Gastroesophageal sphincter (tissue), 4 donors: ENCODE measurements at places on chromosomes 2 and 18.

GRCh38 chr18:34738175-34738894 is 28.2 kb downstream of the DTNA start:
- H3K27me3 ChIP-seq: no peaks in the 10 kb centered on the region
- H3K27ac ChIP-seq: no peak overlapping the region
- no peaks in the 10 kb centered on the region for H3K36me3 ChIP-seq
- H3K4me3 ChIP-seq: no peak overlapping the region

DNA sequence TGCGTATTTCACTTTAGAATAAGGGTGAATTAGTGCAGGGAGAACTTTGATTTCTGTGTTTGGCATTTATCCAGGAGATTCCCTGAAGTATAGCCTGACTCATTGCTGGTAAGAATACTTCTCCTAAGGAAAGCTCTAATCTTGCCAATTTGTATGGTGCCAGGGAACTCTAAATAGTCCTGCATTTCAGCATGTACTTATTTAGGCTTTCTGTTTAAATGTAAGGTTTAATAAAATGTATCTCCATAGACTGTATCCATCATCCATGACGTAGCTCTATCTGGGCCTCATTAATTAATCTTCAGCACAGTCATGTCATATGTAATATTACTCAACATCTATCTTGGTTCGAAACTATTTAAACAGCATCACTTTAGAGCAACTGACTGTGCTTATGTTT is 127.7 kb downstream of the DOK6 start:
- H3K36me3 ChIP-seq: no peaks in the 10 kb centered on the region
- no peaks in the 10 kb centered on the region for H3K27me3 ChIP-seq
- H3K27ac ChIP-seq: no peak overlapping the region
- H3K4me1 ChIP-seq: no peaks in the 10 kb centered on the region

- H3K27ac ChIP-seq: peak overlapping the region; percentile 82
- H3K36me3 ChIP-seq: no peaks in the 10 kb centered on the region
- no peak overlapping the region for H3K4me3 ChIP-seq
- H3K4me1 ChIP-seq: peaks cover 14% of the 10 kb centered on the region
- H3K27me3 ChIP-seq: no peaks in the 10 kb centered on the region
- ATAC-seq: peak; percentile 21
Observed at GRCh38 chr18:9827793-9828505, 57.8 kb upstream of the TXNDC2 start.

- ATAC-seq: no peak
- H3K27ac ChIP-seq: no peak overlapping the region
- peaks cover 4% of the 10 kb centered on the region for H3K27me3 ChIP-seq
- H3K4me1 ChIP-seq: no peaks in the 10 kb centered on the region
- H3K36me3 ChIP-seq: no peaks in the 10 kb centered on the region
- no peak overlapping the region for H3K4me3 ChIP-seq
Observed at GRCh38 chr2:113050921-113051895, 1.5 kb downstream of the IL36B start.

- H3K27me3 ChIP-seq: no peaks in the 10 kb centered on the region
- ATAC-seq: peak; percentile 22
- H3K36me3 ChIP-seq: no peaks in the 10 kb centered on the region
- H3K27ac ChIP-seq: no peak overlapping the region
- no peak overlapping the region for H3K4me3 ChIP-seq
- no peaks in the 10 kb centered on the region for H3K4me1 ChIP-seq
Observed at GRCh38 chr2:230319211-230319862, 7.7 kb upstream of the SP140L start.

DNA sequence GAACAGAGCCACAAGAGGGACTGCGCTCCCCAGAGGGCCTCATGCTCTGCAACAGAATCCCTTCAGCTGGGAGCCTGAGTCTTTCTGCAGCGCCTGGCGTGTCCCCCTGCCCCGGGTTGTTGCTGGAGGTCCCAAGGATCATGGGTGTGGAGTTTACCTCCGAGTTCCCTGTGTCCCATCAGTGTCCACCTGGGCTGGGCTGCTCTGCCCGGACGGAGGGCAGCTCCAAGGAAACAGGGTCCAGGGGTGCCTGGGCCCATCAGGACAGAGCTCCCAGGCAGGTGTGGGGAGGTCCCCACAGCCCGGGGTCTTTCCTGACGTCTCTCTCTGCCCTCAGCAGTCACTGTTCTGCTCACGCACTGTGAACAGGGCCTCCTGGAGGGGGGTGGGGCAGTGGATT is 63.5 kb downstream of the EMILIN2 start:
- peaks cover 66% of the 10 kb centered on the region for H3K27me3 ChIP-seq
- no peaks in the 10 kb centered on the region for H3K4me1 ChIP-seq
- no peak for ATAC-seq
- no peak overlapping the region for H3K4me3 ChIP-seq
- H3K36me3 ChIP-seq: no peaks in the 10 kb centered on the region

GRCh38 chr2:135985826-135986393 is 484 bp upstream of the DARS1 start:
- no peaks in the 10 kb centered on the region for H3K27me3 ChIP-seq
- peak; percentile 57 for ATAC-seq
- peak overlapping the region; percentile 89 for H3K4me3 ChIP-seq
- peaks cover 44% of the 10 kb centered on the region for H3K4me1 ChIP-seq
- no peaks in the 10 kb centered on the region for H3K36me3 ChIP-seq

DNA sequence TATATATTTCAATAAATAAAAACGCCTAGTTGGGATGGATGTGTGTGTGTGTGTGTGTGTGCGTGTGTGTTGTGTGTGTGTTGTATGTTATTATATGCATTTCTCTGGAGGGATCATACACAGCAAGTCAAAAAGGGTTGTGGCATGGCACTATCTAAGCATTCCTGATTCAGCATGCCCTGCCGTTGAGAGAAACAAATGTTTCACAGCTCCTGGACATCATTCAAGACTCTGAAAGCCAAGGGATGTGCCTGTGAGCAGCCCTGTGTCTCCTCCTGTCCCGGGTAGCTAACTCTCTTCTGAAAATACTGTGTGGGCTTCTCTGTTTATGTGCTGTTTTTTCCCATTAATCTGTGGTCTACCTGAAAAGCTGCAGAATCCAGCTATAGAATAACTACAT is 197.9 kb upstream of the SETBP1 start:
- no peaks in the 10 kb centered on the region for H3K4me1 ChIP-seq
- no peaks in the 10 kb centered on the region for H3K36me3 ChIP-seq
- no peak for ATAC-seq
- no peak overlapping the region for H3K4me3 ChIP-seq
- no peaks in the 10 kb centered on the region for H3K27me3 ChIP-seq
- no peak overlapping the region for H3K27ac ChIP-seq

DNA sequence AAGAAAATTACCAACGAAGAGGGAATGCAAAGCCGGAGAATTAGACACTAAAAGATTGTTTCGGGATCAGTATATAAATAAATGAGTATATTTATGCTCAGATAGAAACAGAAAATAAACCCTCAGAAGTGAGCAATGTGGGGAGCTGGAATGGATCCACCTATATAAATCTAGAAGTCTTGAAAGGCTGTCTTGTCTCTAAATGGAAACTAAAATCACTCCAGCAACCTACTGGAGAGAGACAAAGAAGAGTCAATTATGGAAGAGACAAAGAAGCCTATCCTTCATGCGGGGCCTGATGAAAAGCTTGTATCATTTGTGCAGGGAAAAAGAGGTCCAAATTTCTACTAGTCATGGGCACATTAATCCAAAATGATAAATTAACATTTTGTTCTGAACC is 158.1 kb downstream of the DNAH7 start:
- no peaks in the 10 kb centered on the region for H3K36me3 ChIP-seq
- ATAC-seq: no peak
- H3K4me1 ChIP-seq: no peaks in the 10 kb centered on the region
- H3K27ac ChIP-seq: no peak overlapping the region

- no peaks in the 10 kb centered on the region for H3K36me3 ChIP-seq
- H3K4me3 ChIP-seq: no peak overlapping the region
- H3K27ac ChIP-seq: no peak overlapping the region
- no peaks in the 10 kb centered on the region for H3K4me1 ChIP-seq
Observed at GRCh38 chr18:55503167-55503820, 84.7 kb downstream of the TCF4 start.

DNA sequence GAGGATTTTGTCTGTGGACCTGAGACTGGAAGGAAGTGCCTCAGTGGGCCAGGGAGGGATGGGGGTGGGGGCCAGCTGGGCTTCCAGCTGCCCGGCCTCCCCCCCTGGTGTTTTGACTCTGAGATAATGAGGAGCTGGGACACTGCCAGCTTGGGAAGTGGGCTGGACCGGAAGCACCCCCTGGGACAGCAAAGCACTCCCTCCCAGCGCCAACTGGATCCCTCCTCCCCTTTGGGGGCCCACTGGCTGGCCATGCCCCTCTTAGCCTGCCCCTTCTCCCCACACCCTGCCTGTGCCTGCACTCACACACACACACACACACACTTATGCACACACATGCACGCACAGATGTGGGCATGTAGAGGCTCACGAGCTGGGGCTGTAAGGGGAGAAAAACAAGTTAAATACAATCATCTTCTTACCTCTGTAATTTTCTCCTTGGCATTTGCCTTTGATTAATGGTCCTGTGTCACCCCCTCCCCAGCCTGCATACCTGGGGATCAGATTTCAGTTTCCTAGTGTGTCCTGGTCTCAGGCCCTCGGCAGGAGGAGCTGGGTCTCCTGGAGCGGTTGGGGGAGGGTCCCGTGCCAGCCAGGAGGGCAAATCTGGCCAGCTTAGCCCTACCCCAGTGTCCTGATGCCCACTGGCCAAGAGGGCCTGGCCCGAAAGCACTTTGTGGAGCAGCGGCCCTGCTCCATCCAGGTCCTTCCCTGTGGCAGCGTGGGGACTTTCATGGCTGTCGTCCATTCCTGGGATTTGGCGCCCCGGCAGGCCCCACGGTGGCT is 3.6 kb downstream of the ITM2C start:
- no peak for ATAC-seq
- H3K4me3 ChIP-seq: no peak overlapping the region
- H3K36me3 ChIP-seq: no peaks in the 10 kb centered on the region
- H3K27ac ChIP-seq: peak overlapping the region; percentile 85

DNA sequence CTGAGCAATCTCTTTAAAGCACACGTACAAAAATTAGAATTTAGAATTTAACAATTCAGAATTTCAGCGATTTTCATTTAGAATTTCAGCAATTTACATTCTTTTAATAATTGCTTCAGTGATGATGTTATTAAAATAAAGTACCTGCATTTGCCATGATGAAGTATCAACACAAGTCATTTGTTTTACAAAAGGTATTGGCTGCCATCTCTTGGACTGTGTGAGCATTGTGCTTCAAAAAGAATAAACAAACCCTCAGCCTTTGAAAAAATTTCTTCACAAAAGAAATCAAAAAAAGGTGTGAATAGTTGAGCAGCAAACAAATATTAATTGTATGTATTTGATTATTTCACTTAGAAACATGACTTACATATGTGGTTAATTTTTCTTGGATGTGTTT is 27.1 kb upstream of the ZC3H15 start:
- H3K36me3 ChIP-seq: no peaks in the 10 kb centered on the region
- no peak for ATAC-seq
- no peaks in the 10 kb centered on the region for H3K27me3 ChIP-seq
- H3K4me1 ChIP-seq: no peaks in the 10 kb centered on the region
- no peak overlapping the region for H3K4me3 ChIP-seq

DNA sequence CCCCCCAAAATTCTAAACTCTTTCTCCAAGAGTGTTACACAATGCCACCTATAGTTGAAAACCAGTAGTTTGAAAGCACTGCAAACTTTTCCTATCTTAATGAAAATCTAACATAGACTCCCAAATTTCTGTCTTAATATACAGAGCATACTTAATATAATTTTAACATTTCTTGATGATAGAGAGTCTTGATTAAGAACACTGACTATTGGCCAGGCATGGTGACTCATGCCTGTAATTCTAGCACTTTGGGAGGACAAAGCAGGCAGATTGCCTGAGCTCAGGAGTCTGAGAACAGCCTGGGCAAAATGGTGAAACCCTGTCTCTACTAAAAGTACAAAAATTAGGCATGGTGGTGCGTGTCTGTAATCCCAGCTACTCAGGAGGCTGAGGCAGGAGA is 34.2 kb downstream of the ASXL2 start:
- peaks cover 35% of the 10 kb centered on the region for H3K36me3 ChIP-seq
- no peak for ATAC-seq
- H3K4me1 ChIP-seq: no peaks in the 10 kb centered on the region
- no peak overlapping the region for H3K4me3 ChIP-seq

DNA sequence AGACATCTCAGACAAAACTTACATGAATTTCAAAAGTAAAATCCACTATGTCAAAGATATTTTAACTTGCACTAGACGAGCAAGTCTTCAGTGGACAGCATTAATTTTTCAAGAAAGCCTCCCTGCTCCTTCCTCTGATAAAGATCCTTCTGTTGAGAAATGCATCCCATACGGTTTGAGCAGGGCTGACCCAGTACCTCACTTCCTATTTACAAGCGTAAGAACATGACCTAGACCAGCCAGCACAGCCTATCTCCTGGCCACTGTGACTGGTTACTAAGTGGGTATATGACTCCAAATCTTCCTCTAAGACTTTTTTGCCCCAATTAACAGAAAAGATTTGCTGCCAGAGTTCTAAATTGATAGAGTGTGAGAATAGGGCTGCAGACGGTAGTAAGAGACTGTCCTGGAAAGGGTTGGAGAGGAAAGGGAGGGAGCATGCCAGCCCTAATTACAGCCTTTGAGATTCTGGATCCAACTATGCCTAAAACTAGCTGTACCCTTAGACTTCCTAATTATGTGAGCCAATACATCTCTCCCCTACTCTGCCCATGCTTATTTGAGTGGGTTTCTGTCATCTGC is 108.4 kb downstream of the PRELID3A start:
- H3K4me3 ChIP-seq: no peak overlapping the region
- H3K4me1 ChIP-seq: no peaks in the 10 kb centered on the region

GRCh38 chr2:40741532-40741931 is 289.6 kb upstream of the SLC8A1 start:
- no peak overlapping the region for H3K4me3 ChIP-seq
- no peaks in the 10 kb centered on the region for H3K27me3 ChIP-seq
- ATAC-seq: no peak

GRCh38 chr18:39702888-39703287 is 2137.3 kb upstream of the CELF4 start:
- H3K36me3 ChIP-seq: no peaks in the 10 kb centered on the region
- ATAC-seq: no peak
- no peak overlapping the region for H3K4me3 ChIP-seq
- H3K27ac ChIP-seq: no peak overlapping the region

GRCh38 chr2:120448961-120449810 is 103.2 kb downstream of the INHBB start:
- peaks cover 16% of the 10 kb centered on the region for H3K27me3 ChIP-seq
- no peak for ATAC-seq
- H3K4me1 ChIP-seq: no peaks in the 10 kb centered on the region
- H3K4me3 ChIP-seq: no peak overlapping the region
- H3K27ac ChIP-seq: no peak overlapping the region

GRCh38 chr2:155099784-155100183 is 401.3 kb downstream of the KCNJ3 start:
- no peak overlapping the region for H3K4me3 ChIP-seq
- no peaks in the 10 kb centered on the region for H3K27me3 ChIP-seq
- H3K4me1 ChIP-seq: no peaks in the 10 kb centered on the region
- no peaks in the 10 kb centered on the region for H3K36me3 ChIP-seq
- ATAC-seq: no peak
- no peak overlapping the region for H3K27ac ChIP-seq

DNA sequence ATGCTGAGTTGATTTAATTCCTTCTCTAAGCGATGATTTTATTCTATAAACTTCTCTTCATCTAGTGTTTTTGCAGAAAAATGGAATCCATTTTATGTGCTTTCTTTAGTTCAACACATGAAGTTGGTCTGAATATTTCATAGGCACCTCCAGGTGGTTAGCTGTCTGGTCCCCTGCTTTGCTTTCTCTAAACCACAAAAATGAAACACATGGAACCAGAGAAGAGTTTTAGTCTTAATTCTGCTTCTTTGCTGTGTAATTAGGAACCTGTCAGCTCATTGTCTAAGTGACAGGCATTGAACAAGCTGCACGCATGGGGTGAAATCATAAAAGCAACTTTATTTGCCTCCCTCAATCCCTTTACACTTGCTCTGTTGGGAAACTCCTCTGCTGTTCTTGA is 150.4 kb downstream of the PIK3C3 start:
- H3K4me1 ChIP-seq: no peaks in the 10 kb centered on the region
- ATAC-seq: no peak
- H3K36me3 ChIP-seq: no peaks in the 10 kb centered on the region
- H3K27me3 ChIP-seq: no peaks in the 10 kb centered on the region
